ENCODE measurements at places on chromosomes 2 and 18.

DNA sequence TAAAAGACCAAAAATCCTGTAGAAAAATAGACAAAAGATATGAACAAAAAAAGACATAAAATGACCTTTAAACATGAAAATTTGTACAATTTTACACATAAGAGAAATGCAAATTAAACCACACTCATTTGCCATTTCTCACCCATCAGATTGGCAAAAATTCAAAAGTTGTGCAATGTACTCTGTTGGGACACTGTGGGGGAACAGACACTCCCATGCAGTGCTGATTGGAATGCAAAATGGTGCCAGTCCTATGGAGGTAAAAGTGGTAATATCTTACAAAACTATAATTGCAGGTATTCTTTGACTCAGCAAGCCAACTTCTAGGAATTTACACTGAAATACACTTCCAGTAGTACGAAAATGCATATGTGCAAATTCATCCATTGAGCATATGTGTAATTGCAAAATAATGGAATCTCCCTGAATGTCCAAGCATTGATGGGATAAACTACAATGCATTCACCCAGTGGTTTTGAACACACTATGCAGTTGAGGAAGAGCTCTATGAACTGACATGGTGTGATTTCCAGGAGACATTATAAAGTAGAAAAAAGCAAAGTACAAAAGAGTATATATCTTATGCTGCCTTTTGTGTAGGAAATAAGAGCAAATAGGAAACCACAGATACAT is 201.8 kb upstream of the ZNF521 start:
- no peak for DNase-seq

DNA sequence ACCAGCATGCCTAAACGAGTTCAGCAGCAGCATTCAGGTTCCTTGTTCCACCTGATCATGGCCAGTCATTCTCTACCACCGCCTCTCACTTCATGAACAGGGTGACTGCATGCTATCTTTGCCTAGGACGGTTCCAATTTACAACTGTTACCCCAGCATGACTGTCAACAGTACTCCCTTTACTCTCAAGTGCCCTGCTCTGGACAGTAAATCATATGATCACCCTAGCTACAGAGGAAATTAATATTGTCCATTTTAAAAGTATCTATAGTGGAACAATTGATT is 25.7 kb downstream of the MGAT4A start:
- no peak for DNase-seq

DNA sequence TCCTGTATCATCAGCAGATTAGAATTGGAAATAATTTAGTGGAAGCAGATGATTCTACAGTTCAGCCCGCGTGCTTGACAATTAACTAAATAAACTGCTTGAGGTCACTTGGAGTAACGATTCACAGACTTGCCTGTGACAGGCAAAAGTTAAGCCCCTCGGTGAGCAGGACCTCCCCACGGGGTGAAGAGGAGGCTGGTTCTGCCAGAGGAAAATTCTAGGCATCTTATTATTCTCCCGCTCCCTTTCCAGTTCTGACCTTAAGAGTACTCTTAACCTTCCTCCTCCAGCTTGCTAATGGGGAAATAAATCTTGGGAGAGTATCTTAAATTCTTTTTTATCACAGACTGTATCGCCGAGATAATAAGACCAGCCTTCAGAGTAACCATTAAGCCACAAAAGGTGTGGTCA is 169.7 kb upstream of the SMAD2 start:
- no peak for DNase-seq

GRCh38 chr18:69401226-69401971 is 711 bp downstream of the DOK6 start:
- DNase-seq, result peak; percentile 32

GRCh38 chr2:26605999-26606846 is 34.9 kb downstream of the CIB4 start:
- DNase-seq, result no peak

- no peak for DNase-seq
Observed at GRCh38 chr2:40324656-40325055, 127.2 kb downstream of the SLC8A1 start.

- DNase-seq, result no peak
Observed at GRCh38 chr2:99081891-99082290, 59.6 kb upstream of the C2orf15 start.

DNA sequence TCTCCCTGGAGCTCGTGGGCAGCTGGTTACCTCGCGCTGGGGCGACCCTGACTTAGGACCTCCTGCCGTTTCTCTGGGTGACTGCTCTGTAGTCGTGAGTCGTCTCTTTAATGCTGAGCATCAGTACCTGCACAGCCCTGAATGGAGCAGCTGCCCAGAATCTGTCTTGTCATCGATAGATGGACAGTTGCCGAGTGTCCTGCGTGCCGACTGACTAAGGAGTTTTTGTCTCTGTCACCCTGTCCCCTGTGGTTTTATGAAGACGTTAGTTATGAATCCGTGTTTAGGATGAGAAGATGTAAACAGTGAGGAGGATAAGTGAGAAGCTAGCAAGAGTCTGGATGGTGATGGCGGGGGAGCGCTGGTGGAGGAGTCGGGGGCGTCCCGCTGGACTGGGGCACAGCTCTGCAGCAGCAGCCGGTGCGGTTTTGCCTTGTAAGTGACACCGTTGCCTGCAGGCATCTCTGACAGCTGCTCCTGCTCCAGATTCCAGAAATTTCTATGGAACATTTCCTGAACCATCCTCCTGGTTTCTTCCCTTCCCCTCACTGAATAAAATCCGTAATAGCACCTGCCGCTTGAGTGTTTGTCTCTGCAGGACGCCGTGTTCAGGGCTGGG is 13.3 kb downstream of the AGAP1 start:
- no peak for DNase-seq

- DNase-seq, result no peak
Observed at GRCh38 chr18:49875155-49875554, 61.8 kb upstream of the ACAA2 start.

- DNase-seq, result no peak
Observed at GRCh38 chr2:64745562-64745961, 91.8 kb upstream of the SERTAD2 start.

DNA sequence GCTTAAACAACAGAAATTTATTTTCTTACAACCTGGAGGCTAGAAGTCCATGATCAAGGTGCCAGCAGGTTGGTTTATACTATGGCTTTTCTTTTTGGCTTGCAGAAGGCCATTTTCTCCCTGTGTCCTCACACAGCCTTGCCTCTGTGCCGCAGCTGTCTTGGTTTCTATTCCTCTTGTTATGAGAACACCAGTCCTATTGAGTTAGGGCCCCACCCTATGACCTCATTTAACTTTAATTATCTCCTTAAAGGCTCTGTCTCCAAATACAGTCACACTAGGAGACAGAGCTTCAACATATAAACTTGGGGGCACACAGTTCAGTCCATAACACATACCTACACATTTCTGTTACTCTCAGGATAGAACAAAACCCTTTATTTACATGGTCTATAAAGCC is 17.3 kb upstream of the RHOB start:
- no peak for DNase-seq

DNA sequence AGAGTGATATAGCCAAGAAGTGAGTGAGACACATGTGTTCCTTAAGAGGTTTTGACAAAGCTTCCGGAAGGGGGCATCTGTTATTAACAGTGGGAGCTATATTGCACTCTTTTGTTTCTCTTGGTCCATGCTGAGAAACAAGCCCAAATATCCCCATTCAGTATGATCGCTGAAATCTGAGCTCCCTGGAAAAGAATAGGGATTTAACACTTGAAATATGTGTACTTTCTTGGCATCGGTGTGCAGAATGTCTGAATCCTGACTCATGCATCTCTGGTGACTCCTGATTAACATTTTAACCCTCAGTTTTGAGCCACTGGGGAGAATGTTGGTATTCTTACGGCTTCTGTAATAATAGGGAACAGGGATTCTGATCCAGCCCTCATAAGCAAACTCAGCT is 448.1 kb downstream of the TSN start:
- peak; percentile 50 for DNase-seq

- no peak for DNase-seq
Observed at GRCh38 chr18:35026407-35027061, 14.7 kb upstream of the MAPRE2 start.

GRCh38 chr18:8610459-8610851 is 1.2 kb downstream of the RAB12 start:
- DNase-seq, result peak; percentile 42

- DNase-seq, result peak; percentile 55
Observed at GRCh38 chr2:172672114-172672513, 63.5 kb upstream of the RAPGEF4 start.

DNA sequence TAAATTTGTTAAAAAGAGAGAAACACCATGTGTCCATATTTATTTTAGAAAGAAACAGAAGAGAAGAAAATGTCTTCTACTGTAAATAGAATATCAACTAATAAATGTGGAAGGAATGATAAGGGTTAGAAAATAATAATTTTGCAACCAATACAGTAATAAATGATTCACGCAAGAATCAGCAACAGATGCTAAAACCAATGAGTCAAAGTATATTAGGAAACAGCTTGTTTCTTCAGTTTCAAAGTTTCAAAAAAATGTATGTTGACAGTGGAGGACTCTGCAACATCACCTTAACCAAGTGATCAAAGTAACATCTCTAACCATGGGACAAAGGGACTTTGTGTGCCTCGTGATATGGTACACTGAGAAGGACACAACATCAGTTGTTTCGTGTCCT is 147.0 kb downstream of the TWIST2 start:
- DNase-seq, result no peak

GRCh38 chr2:149585166-149585885 is 2.2 kb downstream of the MMADHC start:
- peak; percentile 11 for DNase-seq

DNA sequence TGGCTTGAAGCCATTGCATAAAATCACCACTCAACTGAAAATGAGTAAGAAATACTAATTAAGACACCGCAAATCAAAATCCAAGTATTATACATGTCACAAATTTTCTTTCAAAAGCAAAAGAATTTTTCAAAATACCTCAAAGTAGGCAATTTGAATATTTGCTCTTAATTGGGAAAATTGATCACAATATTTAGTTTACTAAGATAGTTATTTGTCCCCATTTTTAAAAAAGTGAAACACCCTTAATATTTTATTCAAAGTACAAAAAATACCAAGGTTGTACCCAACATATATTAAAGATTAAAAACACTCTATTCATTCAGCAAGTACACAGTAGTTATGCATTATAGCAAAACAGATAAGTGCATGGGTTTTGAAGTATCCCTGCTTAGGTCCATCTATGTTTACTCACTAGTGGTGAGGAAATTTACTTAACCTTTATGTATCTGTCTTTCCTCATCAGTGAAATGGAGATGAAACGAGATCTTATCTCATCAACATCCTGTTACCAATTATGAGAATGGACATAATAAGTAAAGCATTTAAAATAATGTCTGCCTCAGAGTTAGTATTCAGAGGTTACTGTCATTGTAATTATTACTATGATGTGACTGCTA is 35.1 kb downstream of the VPS54 start:
- peak; percentile 57 for DNase-seq

GRCh38 chr18:379681-380330 is 112.0 kb upstream of the THOC1 start:
- DNase-seq, result no peak

- DNase-seq, result no peak
Observed at GRCh38 chr2:161839926-161840325, 215.7 kb downstream of the SLC4A10 start.

DNA sequence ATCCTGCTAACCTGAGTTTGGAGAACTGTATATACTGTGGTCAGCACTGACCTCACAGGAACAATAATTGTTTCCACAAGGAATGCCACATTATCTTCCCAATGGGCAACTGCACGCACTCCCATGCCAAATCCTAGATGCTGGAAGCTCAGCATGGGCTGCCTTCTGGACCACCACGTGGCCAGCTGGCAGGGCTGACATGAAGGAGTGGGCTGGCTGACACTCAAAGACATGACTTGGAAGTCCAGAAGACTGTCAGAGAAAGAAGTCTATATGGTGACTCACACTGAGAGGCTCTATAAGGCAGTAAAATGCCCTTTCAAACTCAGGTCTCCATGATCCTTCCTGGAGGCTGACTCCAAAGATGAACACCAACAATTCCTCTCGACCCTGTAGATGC is 98.4 kb upstream of the RNF152 start:
- DNase-seq, result peak; percentile 70

DNA sequence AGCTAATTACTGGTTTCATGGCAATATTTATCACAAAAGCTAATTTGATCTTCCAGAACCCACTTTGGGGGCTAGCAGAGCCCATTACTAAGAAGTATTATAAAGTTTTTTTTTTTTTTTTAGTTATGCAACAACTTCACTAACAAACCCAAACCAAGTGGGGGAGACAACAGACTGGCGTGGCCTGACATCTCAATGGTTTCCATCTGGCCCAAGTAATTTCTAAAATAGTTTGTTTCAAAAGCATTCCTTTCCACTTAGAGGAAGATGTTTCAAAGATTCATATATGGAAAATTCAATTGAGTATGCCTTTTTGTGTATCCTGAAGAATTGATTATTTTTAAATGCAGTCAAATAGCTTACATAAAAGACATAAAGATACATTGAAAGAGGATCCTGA is 367.1 kb downstream of the HRH4 start:
- DNase-seq, result no peak

- no peak for DNase-seq
Observed at GRCh38 chr2:28217042-28217740, 175.5 kb upstream of the FOSL2 start.

- DNase-seq, result no peak
Observed at GRCh38 chr18:32968248-32968647, 195.4 kb upstream of the KLHL14 start.

- no peak for DNase-seq
Observed at GRCh38 chr2:96102596-96103186, 13.7 kb downstream of the ADRA2B start.

DNA sequence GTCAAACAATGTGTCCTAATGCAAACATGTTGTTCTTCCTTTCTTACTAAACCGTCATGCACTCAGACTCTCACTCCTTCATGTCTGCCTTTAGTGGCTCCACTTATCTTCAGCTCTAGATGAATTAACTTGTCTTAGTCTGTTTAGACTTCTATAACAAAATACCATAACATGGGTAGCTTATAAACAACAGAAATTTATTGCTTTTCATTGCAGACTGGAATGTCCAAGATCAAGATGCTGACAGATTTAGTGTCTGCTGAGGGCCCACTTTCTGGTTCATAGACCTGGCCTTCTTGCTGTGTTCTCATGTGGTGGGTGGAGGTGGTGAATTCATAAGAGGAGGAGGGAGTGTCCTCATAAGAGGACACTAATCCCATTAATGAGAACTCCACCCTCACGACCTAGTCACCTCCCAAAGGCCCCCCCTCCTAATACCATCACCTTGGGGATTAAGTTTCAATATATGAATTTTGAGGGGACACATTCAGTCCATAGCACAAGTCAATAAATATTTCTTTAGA is 32.3 kb downstream of the RALBP1 start:
- DNase-seq, result no peak

- DNase-seq, result no peak
Observed at GRCh38 chr2:136628490-136628889, 136.9 kb upstream of the THSD7B start.

DNA sequence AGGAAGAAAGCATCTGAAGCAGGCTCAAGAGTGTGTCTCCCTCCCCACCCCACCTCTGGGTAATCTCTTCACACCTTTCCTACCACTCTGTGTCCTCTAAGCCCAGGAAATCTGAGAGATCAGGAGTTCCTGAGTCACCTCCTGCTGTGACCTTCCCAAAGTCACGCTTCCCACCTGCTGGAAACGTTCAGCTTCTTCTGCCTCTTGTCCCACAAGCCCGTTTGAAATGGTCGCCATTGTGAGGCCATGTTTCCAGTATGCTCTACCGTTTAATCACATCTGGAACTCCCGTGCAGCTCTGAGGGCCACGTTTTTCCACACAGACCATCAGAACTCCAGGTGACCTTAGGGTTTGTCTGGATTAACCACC is 25.9 kb downstream of the GREB1 start:
- DNase-seq, result no peak
